ENCODE measurements at places on chromosomes 2 and 18.
A peak's percentile ranks its signal among the peaks of the same experiment; 100 is the strongest.

- no peak for DNase-seq
These were observed 258.7 kb downstream of the CLIP4 start for GRCh38 chr2:29373870-29374269.

GRCh38 chr2:14866736-14867352 is 234.3 kb downstream of the LRATD1 start:
- no peak for DNase-seq

DNA sequence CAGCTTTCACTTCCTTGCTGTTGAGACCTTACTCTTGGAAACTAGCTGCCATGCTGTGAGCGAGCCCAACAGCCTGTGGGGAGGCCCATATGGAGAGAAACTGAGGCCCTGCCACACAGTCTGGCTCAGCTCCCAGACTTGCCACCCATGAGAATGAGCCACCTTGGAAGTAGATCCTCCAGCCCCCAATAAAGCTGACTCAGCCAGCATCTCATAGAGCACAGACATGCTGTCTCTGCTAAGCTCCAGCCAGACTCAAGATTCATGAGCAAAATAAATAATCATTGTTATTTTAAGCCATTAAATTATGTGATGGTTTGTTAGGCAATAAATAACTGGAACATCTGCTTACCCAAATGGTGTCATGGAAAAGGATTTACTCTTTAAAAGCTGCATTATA is 53.6 kb upstream of the DDX18 start:
- DNase-seq = no peak

DNA sequence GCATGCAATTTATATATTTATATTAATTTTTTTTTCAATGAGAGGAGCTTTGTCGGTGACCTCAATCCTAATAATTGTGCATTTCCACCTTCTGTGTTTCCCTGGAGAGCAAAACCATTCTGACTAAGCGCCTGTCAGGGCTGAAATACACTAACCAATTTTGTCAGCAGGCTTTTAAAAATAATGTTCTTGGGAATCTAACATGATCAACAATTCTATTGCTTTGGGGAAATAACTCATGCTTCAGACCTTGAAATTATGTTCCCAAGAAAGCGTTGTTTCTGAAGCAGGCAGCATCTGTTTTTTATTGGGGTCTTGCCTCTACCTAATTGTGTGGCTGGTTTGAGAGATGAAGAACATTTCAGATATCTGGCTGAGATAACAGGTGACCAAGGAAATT is 129.1 kb upstream of the ALKAL2 start:
- no peak for DNase-seq

DNA sequence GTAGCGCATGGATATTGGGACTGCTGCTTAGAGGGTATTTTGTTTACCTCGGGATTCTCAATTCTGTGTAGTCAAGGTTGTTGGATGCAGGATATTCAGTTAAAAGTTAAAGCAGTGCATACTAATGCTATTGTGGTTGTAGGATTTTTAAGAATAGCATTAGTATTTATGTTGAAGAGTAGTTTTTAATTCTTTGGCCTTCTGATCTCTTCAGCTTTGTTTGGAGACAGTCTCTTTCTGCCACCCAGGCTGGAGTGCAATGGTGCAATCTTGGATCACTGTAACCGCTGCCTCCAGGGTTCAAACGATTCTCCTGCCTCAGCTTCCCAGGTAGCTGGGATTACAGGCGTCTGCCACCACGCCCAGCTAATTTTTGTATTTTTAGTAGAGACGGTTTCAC is 1.5 kb downstream of the RHBDD1 start:
- DNase-seq = no peak

GRCh38 chr2:64751286-64752260 is 97.9 kb upstream of the SERTAD2 start:
- DNase-seq = no peak

- DNase-seq = no peak
These were observed 24.0 kb downstream of the LGALSL start for GRCh38 chr2:64477979-64478378.

GRCh38 chr18:61551586-61551985 is 218.4 kb downstream of the CDH20 start:
- DNase-seq = peak; percentile 76

- no peak for DNase-seq
These were observed 16.7 kb downstream of the REG1B start for GRCh38 chr2:79071078-79071477.

GRCh38 chr18:79248495-79249060 is 147.2 kb upstream of the NFATC1 start:
- DNase-seq = no peak
